Brain microvascular endothelial cell (primary cell): ENCODE measurements at places on chromosomes 3 and 15.

GRCh38 chr15:100939791-100940190 lies 20.6 kb downstream of the LRRK1 start:
- DNase-seq, result no peak

GRCh38 chr3:17025594-17026139 lies 140.9 kb downstream of the PLCL2 start:
- no peak for DNase-seq

- DNase-seq, result no peak
Observed at GRCh38 chr3:145133281-145133680, 1027.7 kb downstream of the PLOD2 start.

DNA sequence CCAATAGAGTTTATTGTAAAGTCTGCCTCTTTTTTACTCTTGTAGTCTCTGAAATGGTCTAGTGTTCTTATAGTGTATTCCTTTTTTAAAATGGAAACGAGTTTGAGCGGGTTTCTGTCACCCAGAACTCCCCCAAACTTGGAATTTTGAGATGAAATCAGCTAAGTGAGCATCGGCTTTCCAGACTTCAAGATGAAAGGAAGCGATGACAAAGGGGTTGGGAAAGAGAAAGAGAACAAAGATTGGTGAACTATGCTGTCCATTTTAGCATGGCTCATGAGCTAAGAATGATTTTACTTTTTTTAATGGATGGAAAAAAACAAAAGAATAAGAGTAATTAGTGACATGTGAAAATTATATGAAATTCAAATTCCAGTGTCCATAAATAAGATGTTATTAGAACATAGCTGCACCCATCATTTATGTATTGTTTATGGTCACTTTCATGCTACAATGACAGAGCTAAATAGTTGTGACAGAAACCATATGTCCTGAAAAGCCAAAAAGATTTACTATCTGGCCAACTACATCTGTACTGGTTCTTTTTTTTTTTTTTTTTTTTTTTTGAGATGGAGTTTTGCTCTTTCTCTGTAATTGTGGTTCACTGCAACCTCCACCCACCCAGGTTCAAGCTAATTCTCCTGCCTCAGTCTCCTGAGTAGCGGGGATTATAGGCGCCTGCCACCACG lies 52.7 kb upstream of the PDZRN3 start:
- DNase-seq, result no peak

DNA sequence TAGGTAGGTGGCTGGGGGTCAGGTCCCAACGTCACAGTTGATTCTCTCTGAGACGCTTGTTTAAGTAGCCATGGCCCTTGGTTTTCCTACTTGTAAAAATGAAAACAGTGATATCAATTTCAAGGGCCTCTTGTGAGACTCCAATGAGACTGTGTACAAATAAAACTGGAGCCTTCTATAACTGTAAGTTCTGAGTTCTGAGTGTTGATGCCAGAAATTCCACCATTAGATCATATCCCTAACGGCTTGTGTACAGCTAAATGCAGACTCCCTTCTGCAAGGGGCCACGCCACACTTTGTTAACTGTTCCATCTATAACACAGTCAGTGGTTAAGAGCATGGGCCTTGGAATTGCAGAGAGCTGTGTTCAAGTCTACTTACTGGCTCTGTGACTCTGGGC lies 267.3 kb downstream of the TLE3 start:
- DNase-seq, result no peak

DNA sequence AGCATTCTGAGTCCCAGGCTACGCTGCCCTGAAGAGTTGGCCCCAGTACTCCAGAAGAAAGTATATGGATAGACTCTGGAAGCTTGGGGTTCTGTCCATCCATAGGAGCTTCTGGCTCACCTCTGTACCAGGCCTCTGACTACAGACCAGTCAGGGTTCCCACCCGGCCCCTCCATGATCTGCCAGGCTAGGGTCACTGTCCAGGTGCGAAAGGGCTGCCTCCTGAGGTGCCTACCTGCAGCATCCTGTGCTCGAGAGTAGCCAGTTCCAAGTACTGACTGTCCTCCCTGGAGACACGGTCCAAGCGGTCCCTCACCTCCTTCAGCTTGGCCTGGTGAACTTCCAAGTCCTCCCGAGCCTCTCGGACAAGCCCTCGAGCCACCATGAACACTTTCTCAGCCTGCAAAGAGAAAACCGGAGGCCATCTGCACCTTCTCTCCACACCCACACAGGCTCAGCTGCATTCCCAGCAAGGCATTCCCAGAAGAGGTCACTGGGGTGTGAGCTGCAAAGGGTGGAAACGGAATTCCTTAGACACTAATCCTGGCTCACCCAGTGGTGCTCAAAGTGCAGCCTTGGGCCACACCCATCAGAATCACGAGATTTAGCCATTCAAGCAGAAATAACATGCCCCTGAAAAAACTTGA lies 3.7 kb upstream of the PLXNB1 start:
- DNase-seq, result no peak

DNA sequence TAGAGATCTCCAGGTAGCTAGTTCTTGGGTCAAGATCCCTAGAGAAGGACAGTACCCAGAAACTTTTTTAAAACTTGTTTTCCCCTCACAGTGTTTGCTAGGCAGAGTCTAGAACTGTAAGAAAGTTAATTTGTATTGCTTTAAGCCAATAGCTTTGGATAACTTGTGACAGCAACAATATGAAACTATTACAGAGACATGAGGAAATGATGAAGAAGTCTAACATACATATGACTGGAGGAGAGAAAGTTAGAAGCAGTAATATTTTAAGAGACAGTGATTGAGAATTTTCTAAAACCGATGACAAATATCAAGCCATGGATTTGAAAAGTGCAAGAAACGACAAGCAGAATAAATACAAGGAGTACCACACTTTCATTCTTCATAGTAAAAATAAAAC lies 10.0 kb downstream of the HMG20A start:
- DNase-seq, result no peak

GRCh38 chr3:73294537-73294936 lies 233.1 kb downstream of the EBLN2 start:
- DNase-seq, result no peak

DNA sequence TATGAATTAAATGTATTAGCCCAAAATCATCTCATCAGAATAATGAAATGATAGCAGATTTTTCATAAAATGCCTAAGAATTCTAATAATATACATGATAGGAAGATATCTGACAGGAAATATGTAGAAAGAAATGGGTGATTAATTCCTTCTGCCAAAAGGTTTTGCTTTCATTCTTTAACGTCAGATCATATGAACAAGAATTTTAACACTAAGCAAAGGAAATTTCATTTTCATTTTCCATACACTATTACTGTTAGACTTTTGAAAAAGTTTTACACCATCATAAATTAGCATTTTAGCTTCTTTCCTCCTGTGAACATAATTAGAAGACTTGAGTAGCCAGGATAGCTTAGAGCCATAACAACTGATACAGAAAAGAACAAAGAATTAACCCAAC lies 1099.9 kb downstream of the NSUN3 start:
- no peak for DNase-seq

DNA sequence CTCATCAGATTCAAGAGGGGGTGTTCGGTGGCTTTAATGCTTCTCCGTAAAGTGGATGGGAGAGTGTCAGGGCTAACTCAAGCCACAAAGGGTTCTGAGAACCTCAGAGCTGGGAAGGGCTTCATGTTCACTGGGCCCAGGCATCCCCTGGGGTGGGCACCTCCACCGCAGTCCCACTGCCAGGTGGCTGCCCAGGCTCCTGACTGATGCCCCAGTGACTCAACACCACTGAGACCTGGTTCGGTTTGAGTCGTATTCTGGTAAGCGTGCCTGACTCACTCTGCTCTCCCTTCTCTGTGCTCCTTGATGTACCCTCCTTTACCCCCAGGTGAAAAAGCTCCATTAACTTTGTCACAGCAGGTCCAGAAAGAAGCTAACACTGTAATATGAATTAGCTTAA lies 304.6 kb downstream of the RPLP1 start:
- no peak for DNase-seq

DNA sequence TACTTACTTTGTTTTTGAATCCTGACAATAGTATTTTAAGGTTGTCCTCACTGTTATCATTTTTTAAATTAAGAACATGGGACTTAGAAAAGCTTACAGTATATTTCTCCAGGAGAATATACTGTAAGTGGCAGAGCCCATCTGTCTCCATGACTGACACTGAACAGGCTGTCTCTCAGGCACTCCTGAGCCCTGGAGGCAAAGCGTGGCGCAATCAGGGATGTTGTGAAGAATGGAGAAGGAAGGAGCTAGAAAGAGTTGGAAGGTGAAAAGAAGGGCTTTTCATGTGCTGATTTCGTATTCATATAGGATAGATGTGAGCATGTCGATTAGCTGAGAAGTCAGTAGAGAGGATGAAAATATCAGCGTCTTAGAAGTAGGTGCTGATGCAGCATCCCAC lies 41.5 kb downstream of the FGF12 start:
- no peak for DNase-seq

- no peak for DNase-seq
Observed at GRCh38 chr3:46576879-46577278, 10.8 kb upstream of the LRRC2 start.

GRCh38 chr15:39582286-39582976 lies 1.6 kb downstream of the THBS1 start:
- DNase-seq, result no peak

DNA sequence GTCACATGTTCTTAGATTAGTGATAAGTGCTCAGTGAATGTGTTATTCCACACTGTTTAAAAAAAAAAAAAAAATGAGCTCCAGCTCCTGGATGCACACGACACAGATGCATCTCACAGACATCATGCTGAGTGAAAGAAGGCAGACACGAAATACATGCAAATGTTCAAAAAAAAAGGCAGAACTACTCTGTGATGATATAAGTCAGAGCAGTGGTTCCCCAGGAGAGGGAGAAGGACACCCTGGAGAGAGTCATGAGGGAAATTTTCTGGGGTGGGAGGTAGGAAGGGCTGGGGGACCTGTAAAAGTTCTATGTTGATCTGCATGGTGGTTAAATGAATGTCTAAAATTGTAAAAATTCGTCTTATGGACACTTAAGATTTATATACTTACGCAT lies 4.3 kb downstream of the CSRNP1 start:
- DNase-seq, result no peak

DNA sequence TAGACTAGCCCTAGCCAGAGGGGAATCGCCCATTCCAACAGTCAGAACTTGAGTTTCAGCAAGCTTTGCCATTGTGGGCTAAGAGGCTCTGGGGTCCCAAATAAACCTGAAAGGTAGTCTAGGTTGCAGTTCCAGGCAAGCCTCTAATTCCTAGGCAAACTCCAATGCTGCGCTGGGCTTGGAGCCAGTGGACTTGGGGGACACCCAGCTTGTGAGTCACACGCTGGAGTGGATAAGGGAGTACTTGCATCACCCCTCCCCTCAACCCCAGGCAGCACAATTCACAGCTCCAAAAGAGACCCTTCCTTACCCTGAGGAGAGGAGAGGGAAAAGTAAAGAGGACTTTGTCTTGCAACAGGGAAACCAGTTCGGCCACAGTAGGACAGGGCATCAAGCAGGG lies 105.2 kb upstream of the DPPA4 start:
- DNase-seq, result no peak

GRCh38 chr3:5729852-5730251 lies 542.3 kb downstream of the EDEM1 start:
- DNase-seq, result no peak

- no peak for DNase-seq
Observed at GRCh38 chr3:152945556-152945955, 110.6 kb downstream of the P2RY1 start.

DNA sequence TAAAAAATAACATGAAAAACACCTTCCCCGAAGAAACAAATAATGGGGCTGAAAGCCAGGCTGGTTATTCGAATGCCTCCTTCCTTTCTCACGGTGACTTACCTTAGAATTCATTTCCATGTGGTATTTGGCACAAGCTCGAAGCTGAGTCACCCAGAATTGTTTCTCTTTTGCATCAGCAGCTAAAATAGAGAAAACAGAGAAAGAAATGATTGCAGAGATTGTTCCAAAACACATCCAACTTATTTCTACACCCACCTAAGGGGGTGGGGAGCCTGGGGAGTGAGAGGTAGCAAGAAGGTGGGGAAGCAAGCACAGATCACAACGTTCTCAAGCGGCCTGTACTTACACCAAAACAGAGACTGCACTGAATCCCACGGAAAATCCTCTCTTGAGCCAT lies 104.7 kb downstream of the OSBPL10 start:
- peak; percentile 69 for DNase-seq

DNA sequence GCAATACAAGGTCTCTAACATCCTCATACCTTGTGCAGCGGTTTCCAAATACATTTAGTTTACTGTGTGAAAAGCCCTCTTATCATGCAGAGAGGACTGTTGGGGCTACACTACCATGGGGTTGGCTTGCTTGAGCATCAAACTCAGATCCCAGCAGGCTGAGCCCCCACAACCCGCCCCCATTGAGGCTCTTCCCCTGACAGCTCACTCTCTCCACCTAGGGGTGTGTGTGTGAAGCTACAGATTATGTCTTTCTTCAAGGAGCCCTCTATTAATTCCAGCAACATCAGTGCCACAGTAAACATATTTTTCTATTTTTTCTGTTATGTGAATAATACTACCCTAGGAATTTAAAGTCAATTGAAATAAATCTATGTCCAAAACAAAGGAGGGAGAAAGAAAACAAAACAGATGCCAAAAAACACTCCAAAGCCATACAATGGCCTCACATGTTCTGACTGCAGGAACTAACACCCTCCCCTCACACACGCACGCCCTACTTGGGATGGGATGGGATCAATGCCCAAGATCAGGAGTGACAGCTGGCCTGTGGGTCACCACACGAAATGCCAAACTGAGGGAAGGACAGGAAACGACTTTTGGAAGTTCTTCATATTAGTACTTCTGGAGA lies 14.7 kb downstream of the TM4SF4 start:
- no peak for DNase-seq

- DNase-seq, result no peak
Observed at GRCh38 chr3:46671541-46672348, 21.7 kb downstream of the ALS2CL start.

GRCh38 chr3:4834403-4834866 lies 144.8 kb upstream of the BHLHE40 start:
- no peak for DNase-seq

GRCh38 chr15:47541562-47541961 lies 175.7 kb upstream of the SEMA6D start:
- DNase-seq, result no peak

- DNase-seq, result no peak
Observed at GRCh38 chr3:55292360-55292759, 194.7 kb downstream of the WNT5A start.

DNA sequence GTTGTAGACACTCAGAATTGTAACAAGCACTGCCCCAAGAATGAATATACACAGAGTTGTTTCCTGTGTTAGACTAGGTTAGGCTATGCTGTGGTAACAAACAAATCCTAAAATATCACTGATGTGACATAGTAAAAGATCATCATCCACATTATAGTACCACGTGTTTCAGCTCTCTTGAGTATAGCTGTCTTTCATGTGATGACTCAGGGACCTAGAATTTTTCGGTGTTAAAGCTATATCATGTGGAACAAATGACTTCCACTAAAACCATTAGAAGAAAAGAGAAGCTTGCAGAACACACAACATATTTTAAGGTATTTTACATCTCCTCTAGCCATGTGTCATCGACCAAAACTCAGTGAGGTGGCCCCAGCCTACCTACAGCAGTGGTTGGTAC lies 307.9 kb upstream of the RBMS3 start:
- DNase-seq, result peak; percentile 45
